Karpas-422 (cell line): ENCODE measurements at places on chromosomes 1 and 21. TPM values are rescaled to one million over a fixed set of nuclear protein-coding genes. Genes with fewer than 3 reads are reported as not detected.

The RIIAD1 gene
- total RNA-seq, result not detected in 2 replicates

DNA sequence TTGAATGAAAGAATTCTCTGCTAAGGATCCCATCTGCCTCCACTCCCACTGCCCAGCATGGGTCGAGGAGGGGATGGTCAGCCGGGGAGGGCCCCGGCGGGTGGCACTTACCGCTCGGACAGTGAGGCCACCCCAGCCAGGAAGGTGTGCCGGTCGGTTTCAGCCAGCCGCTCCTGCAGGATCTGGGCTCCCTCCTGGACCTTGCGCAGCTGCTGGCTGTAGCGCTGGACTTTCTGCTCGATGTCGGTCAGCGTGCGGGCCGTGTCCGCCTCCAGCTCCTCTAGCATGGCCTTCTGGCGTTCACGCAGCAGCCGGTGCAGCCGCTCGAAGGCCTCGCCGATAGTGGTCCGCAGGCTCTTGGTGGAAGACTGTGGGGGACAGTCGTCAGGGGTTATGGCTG lies 22.3 kb downstream of the TRIM62 start:
- no peak for DNase-seq

GRCh38 chr21:37253991-37254390 lies 13.1 kb downstream of the VPS26C start:
- no peak for DNase-seq

DNA sequence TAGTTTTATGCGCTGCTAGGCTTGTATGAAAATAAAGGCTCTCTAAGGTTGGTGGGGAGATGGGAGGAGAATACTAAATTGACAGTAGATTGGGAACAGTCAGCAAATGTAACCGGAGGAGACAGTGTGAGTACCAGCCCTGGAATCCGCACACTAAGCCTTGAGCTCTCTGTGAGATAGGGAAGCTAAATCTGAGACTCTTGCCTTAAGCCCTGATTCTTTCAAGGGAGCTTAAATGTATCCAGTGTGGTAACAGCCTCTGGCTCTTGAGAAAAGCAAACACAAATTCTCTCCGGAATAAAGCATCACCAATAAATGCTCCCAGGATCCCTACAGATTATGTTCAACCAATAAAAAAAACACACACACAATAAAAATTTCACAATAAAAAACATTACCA lies 33.0 kb upstream of the PDPN start:
- DNase-seq, result no peak

DNA sequence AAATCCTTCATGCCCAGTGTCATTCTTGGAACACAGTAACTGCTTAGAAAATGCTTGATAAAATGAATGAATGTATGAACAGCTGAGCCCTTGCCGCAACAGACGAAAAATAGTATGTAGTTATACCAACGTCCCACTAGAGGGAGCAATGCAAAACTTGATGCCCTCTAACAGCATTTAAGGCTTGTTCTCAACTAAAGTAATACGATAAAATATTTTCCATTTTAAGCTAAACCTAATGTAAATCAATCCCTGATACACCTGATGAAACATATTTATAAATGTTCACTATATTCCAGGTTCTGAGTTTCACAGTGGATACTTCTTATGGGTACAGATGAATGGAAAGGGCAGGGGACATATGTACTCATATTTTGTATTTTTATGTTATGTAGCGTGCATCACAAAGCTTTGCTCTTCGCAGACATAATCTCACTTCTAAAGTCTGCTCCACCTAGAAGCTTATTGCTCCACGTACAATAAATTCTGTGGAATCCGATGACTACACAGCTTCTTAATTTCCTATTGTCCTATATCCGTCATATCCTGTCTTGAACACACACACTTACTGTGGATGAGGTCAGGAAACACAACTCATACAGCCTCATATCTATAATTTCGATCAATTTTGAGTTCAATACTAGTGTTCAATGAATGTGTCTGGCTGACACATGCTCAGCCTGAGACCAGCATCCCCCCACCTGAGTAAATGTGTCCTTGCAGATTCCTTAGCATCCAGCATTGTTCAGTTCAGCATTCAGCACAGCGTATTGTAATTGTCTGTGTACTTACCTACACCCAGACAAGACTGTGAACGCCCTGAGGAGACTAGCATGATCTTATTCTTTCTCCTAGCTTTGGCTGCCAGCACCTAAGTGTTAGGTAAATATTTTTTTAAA lies 4.4 kb upstream of the UTP25 start:
- DNase-seq, result peak; percentile 82

- DNase-seq, result no peak
Observed at GRCh38 chr21:25373126-25374082, 233.9 kb downstream of the MRPL39 start.

DNA sequence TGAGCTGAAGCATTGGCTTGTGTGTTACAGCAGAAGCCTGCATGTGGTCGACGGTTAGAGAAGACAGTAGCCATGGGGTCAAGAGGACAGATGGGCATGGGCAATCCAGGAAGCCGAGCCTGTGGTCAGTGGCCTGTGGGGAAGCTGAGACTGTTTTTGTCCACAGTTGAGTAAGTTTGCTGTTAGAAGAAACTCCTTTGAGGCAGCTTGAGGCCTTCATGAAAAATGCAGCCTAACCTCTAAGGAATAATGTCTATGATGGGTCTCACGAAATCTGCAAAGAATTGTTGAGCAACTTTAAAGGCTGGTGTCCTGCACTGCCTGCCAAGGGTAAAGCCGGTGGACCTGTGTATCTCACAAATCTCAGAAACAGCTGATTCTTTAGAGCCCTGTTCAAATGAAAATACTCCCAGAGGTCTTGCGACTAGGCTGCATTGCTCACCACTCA lies 322.4 kb downstream of the SETD4 start:
- no peak for DNase-seq

GRCh38 chr1:156705918-156706656 lies 704 bp upstream of the CRABP2 start:
- DNase-seq, result peak; percentile 85

DNA sequence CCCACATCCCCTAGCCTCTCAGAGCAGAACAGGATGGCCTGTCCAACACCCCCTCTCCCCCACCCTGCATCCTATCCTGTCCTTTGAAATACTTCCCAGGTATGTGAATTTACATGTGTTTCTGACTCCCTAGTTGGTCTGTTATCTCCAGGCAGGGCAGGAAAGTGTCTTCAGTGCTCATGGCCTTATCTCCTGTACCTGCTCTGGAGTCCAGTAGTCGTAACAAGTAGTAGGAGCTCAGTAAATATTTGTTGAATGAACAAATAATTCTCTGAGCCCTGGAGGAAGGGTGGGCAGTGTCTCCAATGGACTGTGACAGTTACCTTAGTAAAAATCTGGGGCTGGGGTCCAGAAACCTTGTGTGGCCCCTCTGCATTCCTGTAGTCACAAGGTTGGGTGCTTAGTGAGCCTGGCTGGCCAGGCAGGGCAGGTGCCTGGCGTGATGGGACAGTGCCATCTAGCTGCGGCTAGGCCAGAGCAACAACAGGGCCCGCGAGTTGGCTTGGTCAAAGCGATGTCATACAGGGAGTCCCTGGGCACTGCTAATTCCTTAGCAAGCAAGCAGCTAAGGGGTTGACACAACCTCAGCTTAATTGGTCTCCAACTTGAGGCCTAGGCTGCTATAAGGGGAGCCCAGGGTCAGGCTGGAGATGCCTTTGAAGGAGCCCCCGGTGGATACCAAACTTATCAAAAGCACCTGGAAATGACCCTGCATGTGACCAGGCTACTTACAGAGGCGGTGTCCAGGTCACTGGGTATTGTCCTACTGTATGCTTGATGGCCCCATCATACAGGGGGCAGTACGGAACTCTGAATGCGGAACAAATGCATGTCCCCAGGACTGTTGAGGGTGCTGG lies 89.0 kb upstream of the PPM1J start:
- peak; percentile 84 for DNase-seq

The RNF186 gene
- total RNA-seq, result not detected in 2 replicates

The SPTA1 gene
- not detected in 2 replicates for total RNA-seq

The NEXN gene
- 0.41 TPM in 1 of 2 replicates, not detected in the other for total RNA-seq

DNA sequence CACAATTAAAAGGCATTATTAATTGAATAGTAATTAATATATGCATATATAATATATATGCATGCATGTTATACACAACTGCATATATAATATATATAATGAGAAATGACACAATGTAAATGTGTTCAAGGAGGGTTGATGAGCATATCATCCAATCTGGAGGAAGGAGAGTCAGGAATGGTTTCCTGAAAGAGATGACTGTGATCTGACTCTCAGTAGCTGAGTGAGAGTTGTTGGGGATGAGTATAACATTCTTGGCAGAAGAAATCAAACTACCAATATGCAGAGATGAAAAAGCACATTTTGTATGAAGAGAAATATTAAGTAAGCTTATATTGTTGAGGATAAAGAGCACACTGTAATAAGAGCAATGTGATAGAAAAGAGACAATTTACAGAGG lies 37.3 kb downstream of the F13B start:
- no peak for DNase-seq

DNA sequence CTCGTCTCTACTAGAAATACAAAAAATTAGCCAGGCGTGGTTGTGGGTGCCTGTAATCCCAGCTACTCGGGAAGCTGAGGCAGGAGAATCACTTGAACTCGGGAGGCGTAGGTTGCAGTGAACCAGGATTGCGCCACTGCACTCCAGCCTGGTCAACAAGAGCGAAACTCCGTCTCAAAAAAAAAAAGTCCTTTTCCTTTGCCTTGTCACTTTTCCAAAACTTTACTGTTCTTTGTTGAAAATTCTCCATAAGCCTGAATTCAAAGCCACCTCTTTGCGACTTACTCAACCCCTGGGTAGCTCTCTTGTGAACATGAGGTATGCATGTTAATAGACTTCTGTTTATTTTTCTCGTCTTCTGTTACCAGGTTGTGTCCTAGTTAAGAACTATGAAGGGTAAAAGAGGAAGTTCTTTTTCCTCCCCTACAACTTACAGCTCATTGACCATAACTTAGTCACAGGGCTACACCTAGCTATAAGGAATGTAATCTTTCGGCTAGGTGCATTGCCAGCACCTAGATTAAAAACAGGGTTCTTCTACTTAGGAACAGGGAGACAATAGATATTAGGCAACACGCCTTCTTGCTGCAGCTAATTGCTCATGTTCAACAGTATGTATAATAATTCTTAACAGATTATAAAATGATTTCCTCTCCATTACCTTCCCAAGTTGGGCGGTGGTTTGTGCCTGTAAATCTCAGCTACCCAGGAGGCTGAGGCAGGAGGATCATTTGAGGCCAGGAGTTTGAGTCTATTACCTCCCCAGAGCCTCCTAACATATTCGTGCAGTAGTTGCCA lies 40.9 kb downstream of the PTAFR start:
- peak; percentile 70 for DNase-seq

DNA sequence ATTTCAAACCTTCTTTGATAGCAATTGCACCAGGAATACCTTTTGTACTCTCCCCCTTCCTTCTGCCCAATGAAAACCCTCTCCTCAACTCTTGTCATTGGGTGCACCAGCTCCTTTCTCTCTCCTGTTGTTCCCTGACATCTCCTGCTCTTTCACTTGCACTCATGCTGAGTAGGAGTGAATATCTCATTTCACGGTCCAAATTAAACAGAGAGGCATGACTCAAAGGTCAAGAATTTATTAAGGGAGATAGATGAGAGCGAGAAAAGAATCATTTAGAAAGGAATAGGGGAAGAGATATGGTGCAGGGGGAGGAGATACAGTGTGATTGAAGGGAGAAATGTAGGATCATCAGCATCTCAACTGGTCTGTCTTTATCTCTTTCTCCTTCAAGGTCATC lies 22.1 kb downstream of the AIM2 start:
- DNase-seq, result no peak

GRCh38 chr1:199751506-199751905 lies 276.0 kb upstream of the NR5A2 start:
- DNase-seq, result no peak

The PGBD5 gene
- total RNA-seq, result not detected in 2 replicates

DNA sequence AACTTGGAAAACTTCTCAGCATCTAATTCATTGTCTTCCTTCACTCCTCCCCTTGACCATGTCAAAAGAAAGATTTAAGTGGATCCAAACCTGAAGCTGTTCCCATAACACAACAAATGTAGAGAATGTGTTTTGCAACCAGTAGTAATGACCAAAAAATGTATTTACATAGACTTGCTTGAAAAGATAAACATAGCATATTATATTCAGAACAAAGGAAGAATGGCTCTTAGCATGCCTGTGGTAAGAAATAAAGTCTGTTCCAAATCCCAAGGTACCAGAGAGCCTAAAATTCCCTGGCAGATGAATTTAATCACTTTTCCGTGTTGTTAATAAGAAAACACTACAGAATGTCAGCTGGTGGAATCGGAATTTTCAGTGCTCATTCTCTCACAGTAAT lies 36.8 kb downstream of the FMO3 start:
- DNase-seq, result no peak

DNA sequence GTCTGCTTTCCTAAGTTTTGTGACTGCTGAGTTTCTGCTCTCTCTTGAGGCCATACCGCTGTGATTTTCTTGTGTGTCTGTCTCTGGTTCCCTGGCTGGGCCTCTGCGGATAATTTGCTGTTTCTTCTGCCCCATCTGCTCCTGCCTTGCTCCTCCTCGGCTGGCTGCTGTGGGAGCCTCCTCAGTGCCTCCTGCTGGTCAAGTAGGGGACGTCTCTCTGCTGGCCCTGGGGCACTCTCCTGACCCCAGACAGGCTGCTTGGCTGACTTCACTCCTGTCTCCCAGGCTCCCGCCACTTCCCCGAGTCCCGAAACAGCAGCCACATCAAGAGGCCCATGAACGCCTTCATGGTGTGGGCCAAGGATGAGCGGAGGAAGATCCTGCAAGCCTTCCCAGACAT lies 28.5 kb downstream of the ETNK2 start:
- DNase-seq, result peak; percentile 66

DNA sequence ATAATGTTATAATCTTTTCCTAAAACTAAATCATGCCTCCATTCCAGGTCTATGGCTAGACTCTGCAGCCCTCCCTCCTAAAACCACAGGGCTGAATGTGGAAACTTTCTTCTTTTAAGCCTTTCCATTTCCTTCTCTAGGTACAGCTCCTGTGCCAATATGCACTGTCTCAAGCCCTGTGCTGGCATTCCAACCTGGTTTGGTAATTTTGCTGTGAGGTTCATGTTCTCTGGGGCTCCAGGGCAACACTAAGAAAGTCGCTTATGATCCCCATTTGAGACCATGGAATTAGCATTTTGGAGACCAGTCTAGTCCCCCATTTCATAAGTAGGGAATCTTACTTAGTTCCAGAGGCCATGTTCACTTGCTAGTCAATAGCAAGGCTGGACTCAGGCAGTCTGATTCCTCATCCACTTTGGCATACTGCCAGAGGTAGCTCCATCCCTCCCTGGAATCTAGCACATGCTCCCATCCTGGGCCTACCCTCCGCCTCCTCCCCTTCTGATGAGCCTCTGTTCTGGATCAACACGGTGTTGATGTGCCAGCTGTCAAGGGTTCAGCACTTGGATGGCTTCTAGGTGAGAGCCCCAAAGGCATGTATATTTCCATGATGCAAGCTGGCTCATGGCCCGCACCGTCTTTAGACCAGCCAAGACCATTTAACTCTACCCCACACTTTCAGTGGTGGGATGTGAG lies 36.5 kb downstream of the ZMYND12 start:
- no peak for DNase-seq

GRCh38 chr1:78716186-78716585 lies 66.6 kb downstream of the IFI44 start:
- DNase-seq, result no peak

GRCh38 chr1:225691377-225691776 lies 38.5 kb upstream of the ENAH start:
- DNase-seq, result no peak
